Anterior cingulate cortex (tissue), 58 donors: ENCODE measurements at places on chromosomes 7 and 10.

DNA sequence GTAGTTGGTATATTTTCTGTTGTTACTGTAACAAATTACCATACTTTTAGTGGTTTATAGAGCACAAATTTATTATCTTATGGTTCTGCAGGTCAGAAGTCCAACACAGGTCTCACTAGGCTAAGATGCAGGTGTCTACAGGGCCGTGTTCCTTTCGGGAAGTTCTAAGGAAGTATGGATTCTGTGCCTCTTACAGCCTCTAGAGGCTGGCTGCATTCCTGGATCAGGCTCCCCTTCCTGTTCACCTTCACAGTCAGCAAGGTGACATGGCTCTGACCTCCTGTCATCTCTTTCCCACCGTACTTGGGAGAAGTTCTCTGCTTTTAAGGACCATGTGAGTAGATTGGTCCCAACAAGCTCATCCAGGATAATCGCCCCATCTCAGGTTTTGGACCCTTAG, 37.3 kb downstream of the BMPR1A start:
- no peak for DNase-seq

GRCh38 chr7:2593036-2593727, 34.4 kb downstream of the IQCE start:
- DNase-seq = no peak

DNA sequence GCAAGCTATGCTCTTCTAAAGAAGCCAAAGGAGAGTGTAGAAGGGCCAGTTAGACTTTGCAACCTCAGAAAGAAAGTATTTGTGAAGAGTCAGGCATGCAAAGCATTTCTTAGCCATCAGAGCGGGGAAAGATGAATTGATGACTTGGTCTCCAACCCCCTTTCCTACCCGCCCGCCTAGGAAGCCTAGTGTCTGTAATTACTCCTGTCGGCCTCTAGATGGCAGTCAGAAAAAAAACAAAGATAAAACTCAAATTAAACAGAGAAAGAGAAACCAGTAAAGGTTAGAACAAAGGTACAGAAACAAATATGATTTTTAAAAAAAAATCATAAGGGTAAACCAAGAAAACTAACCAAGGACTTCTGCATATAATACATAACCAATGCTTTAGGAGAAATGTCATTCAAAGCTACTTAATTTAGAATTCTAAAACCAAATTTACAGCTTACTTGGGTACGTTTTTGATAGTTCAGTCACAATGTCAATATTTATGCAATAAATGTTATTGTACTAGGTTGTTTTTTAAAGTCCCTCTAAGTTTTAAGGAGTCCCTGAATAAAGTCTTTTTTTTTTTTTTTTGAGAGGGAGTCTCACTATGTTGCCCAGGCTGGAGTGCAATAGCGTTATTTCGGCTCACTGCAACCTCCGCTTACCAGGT, 97.6 kb downstream of the LYZL1 start:
- DNase-seq = no peak

- no peak for DNase-seq
These were observed 281 bp upstream of the EXOC6 start for GRCh38 chr10:92848037-92848440.

GRCh38 chr10:48633381-48634197, 28.7 kb upstream of the ARHGAP22 start:
- DNase-seq = no peak
